ENCODE measurements at places on chromosomes 2 and 18.

- no peak for DNase-seq
Observed at GRCh38 chr2:10287761-10288160, 14.9 kb upstream of the HPCAL1 start.

- DNase-seq, result no peak
Observed at GRCh38 chr18:25830787-25831186, 259.6 kb downstream of the SS18 start.

DNA sequence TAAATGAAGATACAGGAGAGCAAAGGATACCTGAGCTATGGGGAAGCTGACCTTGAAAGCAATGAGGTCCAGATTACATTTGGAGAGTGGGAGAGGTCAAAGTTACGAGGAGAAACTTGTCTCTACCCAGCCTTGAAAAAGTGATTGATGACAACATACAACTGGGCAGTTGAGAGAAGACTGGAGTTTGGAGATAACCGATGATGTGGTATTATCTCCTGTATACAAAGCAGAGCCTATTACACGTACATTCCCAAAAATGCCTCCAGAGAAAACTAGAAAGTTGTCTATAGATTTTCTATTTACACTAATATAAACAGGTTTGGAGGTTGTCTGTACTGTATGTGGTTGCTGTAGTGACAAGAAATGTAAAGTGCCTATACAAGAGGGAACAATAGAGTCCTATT lies 28.3 kb downstream of the ARL5A start:
- no peak for DNase-seq

GRCh38 chr2:193824474-193824873 lies 1629.7 kb upstream of the TMEFF2 start:
- DNase-seq, result no peak

- DNase-seq, result no peak
Observed at GRCh38 chr2:134225173-134225572, 28.7 kb upstream of the MGAT5 start.

GRCh38 chr2:230327418-230328154 lies 593 bp downstream of the SP140L start:
- peak; percentile 7 for DNase-seq

- DNase-seq, result no peak
Observed at GRCh38 chr2:180829261-180829660, 151.1 kb upstream of the UBE2E3 start.

- peak; percentile 1 for DNase-seq
Observed at GRCh38 chr2:59538398-59538911, 1015.0 kb downstream of the BCL11A start.

- no peak for DNase-seq
Observed at GRCh38 chr2:46118656-46119371, 178.4 kb upstream of the EPAS1 start.

GRCh38 chr2:119862127-119862889 lies 102.6 kb downstream of the PTPN4 start:
- no peak for DNase-seq

DNA sequence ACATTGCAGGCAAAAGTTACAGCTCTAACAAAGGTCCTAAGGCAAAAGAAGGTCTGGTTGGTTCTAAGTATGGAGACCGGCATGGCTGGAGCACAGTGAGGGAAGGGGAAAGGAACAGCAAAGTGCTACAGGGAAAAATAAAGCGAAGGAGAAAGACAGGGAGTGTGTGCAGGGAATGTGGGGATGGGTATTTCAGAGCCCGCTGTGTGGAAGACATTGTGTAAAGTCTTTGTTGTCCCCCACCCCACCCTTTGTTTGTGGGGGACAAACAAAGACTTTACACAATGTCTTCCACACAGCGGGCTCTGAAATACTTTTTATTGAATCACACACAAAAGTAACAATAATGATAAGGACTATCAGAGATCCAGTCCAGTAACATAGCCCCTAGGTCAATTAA lies 28.9 kb upstream of the C2orf15 start:
- DNase-seq, result no peak

DNA sequence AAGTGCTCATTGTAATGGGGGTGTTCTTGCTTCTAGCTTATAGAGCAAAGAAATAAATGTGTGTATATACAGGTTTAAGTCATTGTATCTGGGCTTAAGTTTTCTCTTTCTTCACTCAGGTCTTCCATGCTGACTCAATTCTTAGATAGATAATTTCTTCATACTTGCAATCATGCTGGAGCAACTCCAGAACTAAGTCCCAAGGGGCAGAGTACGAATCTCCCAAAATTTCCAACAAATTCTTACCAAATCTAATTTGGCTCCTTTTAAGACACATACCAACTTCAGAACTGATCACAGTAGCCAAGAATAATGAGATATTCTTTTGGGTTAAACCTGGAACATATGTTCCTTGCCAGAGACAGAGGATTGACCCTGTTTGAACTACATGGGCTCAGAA lies 4.3 kb upstream of the SPAG16 start:
- DNase-seq, result no peak

GRCh38 chr18:63882333-63883141 lies 5.0 kb upstream of the SERPINB2 start:
- no peak for DNase-seq

DNA sequence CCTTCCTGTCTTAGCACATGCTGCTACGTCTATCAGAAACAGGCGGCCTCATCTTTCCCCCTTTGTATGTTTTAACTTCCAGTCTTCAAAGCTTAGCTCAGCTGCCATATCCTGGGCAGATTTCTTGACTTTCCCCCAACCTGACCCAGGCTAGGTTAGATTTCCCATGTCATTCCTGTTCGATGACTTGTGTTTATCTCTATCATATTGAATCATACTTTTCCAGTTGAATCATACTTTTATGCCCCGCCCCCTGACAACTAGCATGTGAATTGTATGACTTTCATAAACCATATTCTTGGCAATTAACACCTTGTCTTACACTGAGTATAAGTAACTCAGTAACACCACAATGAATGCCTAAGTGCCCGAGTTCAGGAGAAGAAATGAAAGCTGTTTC lies 128.3 kb downstream of the CYRIA start:
- no peak for DNase-seq

- DNase-seq, result no peak
Observed at GRCh38 chr18:58257461-58257860, 213.4 kb downstream of the NEDD4L start.

GRCh38 chr2:102891296-102891695 lies 129.5 kb downstream of the TMEM182 start:
- no peak for DNase-seq

- DNase-seq, result no peak
Observed at GRCh38 chr18:6382963-6383362, 31.7 kb downstream of the L3MBTL4 start.

DNA sequence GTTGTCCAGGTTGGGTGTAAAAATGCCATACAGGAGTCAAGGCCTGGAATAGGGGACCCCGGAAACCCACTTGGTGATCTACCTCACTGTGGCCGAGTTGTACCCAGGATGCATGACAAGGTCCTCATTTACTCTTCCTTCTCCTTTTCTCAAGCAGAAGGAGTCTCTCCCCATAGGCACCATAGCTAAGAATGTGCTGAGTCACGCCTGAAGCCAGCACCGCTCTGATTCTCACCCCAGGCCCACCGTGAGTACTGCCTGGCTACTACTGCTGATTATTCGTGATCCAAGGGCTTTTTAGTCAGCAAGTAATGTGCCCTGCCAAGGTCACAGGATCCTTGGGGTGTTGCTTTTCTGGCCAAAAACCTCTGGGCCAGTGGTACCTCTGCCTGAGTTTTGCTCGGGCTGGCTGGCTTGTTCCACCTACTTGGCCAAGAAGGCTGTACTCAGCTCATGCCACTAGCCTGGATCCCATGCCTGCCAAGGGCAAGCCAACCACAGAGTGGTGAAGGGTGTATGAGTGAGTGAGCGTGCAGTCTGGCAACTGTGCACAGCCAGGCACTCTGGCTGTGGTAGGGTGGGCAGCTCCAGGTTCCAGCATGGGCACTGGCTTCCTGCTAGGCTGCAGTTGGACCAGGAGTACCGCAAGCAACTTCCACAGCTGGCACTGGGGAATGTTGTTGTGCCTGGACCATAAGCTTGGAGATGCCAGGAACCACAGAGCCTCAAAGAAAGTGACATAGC lies 650.1 kb upstream of the VRK2 start:
- no peak for DNase-seq

DNA sequence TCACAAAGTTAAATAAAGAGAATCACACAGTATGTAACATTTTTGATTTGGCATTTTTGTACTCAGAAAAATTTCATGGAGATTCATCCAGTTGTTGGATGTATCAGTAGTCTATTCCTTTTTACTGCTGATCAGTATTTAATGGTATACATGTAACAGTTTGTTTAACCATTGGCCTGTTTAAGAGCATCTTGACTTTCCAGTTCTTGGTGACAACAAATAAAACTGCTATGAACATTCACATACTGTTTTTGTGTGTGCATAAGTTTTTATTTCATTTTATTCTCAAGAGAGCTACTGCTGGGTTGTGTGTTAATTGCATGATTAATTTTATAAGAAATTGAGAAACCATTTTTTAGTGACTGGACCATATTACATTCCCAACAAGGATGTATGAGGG lies 694.5 kb upstream of the RAB6C start:
- no peak for DNase-seq

- no peak for DNase-seq
Observed at GRCh38 chr18:78071776-78072175, 822.1 kb downstream of the GALR1 start.

DNA sequence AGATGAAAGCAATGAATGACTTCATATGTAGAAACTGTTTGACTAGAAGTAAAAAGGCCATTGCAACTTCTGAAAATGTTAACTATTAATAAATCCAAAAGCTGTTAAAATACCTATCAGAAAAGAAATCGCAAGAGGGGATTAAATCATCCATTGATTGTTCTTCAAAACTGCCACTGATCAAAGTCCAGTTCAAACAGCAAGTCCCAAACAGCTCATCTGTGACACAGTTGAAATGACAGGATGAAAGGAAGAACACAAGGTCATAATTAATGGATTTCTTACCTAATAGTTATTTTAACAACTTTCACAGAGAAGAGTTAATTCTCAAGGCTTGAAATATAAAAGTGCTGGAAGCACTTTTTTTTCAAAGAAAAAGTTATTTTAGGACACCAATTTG lies 90.4 kb downstream of the SESTD1 start:
- DNase-seq, result no peak

Measured in muscle of arm (tissue), 14 donors.